ENCODE measurements at places on chromosomes 5 and 9. TPM values are rescaled to one million over a fixed set of nuclear protein-coding genes. Genes with fewer than 3 reads are reported as not detected.

The TAF1L gene
- total RNA-seq: 0.04 TPM

The N4BP3 gene
- total RNA-seq: 16.6 TPM

The HAND1 gene
- total RNA-seq: 0.07 TPM

The PCDHA2 gene
- total RNA-seq: 0.07 TPM

The PCDHB16 gene
- total RNA-seq: 0.13 TPM

The PCDHB14 gene
- total RNA-seq: 0.78 TPM

The IL4 gene
- not detected for total RNA-seq

The ANKRD20A1 gene
- total RNA-seq: 1.6 TPM

The SHISAL2B gene
- total RNA-seq: not detected

The FLT4 gene
- total RNA-seq: 1.5 TPM

The MCC gene
- total RNA-seq: 44.7 TPM

The ARHGEF28 gene
- total RNA-seq: 74.8 TPM

The PCDHGA12 gene
- 8.7 TPM for total RNA-seq

The FAM219A gene
- 11.1 TPM for total RNA-seq

The RALGDS gene
- total RNA-seq: 34.6 TPM

The HSD17B3 gene
- not detected for total RNA-seq

The SOX30 gene
- not detected for total RNA-seq

The OR13C4 gene
- not detected for total RNA-seq

The TAS2R1 gene
- not detected for total RNA-seq

The RLN2 gene
- 0.35 TPM for total RNA-seq

The LCN10 gene
- total RNA-seq: not detected

The TRIP13 gene
- total RNA-seq: 37.9 TPM

The ACTBL2 gene
- total RNA-seq: not detected

The C7 gene
- total RNA-seq: 7.7 TPM

The SLC46A2 gene
- total RNA-seq: not detected

The ADAMTS6 gene
- total RNA-seq: 117 TPM

The CD72 gene
- 0.07 TPM for total RNA-seq

The CATSPER3 gene
- total RNA-seq: not detected

The MTREX gene
- total RNA-seq: 129 TPM

The WDR38 gene
- 0.07 TPM for total RNA-seq

The CNTLN gene
- 8.6 TPM for total RNA-seq
